H1 (cell line): ENCODE measurements at places on chromosomes 16 and 17.
A peak's percentile ranks its signal among the peaks of the same experiment; 100 is the strongest.

DNA sequence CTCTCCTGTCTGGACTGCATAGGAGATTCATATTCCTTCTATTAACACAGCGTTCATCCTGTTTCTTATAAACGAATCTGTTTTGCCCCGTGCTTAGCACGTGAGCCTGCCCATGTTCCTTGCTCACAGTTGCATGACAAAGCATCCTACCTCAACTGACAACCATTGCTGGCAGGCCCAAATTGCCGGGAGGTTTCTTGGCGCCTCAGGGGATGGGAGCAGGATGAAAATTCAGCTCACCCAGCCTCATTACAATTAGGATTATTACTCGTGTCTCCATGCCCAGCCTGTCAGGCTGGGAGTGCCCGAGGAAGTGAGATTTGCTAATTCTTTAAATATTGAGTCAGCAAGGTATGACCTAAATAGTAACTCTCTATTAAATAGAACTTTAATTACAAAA is 36.7 kb upstream of the HELZ start:
- DNase-seq = no peak

DNA sequence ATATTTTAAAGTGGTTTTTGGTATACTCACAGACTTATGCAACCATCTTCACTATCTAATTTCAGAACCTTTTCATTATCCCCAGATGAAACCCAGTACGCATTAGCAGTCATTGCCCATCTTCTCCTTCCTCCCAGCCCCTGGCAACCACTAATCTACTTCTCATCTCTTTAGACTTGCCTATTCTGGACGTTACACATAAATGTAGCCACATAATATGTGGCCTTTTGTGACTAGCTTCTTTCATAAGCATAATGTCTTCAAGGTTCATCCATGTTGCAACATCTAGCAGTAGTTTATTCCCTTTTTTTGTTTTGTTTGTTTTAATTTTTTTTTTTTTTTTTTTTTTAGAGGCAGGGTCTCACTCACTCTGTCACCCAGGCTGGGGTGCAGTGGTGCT is 28.5 kb upstream of the C17orf107 start:
- DNase-seq = no peak

DNA sequence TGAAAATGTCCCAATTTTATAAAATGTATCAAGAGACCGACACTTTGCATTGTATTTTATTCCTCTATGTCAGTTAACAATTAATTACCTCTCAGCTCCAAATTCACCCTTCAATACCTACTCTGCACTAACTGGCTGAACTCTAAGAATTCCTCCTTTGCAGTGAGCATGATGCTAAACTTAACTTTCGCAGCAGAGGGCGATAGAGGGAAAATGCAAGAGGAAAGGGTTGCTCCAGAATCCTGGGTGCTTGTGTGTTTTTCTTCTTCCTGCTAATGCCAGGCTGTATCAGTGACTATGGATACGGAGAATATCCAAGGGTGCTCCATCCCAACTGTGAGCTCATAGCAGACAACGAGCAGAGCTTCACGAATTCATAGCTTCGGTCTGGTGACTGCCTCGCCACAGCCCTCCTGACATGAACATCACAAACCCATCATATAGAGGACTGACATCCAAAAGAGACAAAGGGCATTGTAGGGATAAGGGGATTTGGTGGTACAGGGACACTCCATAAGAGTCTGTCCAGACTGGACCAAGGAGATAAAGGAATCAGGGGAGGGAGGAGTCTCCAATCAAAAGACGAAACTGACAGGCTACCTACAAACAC is 172.9 kb downstream of the STX8 start:
- DNase-seq = peak; percentile 76

DNA sequence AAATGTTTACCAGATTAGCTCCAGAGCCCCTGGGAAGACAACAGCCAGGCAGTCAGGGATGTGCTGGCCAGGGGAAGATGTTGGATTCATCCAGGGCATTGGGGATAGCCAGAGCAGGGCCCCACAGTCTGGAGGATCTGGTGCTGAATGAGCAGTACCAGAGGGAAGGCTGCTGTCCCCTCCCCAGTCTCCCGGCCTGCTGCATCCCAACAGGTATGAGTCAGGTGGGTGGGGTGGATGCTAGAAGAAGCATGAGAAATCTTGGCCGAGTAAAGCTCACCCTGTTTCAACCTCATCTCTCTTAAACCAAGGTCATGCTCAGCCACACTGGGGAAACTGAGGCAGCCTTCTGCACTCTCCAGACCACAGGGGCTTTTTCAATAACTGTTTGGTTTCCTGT is 71.9 kb upstream of the SEC14L1 start:
- DNase-seq = no peak

DNA sequence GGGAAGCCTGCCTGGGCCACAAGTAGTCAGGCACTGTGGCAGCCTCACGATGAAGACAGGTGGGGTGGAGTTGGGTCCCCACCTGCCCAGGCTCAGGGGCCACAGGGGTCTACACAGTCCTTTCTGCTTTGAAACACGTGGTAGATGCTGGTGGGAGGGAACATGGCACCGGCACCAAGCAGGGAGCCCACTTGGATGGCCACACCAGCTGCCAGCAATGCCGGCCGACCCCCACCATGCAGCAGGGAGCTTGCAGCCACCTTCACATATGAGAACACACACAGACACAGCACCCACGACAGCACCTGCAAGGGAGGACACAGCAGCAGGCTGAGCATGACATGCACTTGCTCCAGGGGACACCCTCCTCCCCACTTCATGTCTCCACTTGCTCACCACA is 2.4 kb downstream of the SLC52A1 start:
- no peak for DNase-seq
